GM23248 (cell line): ENCODE measurements at places on chromosomes 7 and 10.

GRCh38 chr10:76675951-76676587, 961.5 kb downstream of the KCNMA1 start:
- DNase-seq: peak; percentile 70

DNA sequence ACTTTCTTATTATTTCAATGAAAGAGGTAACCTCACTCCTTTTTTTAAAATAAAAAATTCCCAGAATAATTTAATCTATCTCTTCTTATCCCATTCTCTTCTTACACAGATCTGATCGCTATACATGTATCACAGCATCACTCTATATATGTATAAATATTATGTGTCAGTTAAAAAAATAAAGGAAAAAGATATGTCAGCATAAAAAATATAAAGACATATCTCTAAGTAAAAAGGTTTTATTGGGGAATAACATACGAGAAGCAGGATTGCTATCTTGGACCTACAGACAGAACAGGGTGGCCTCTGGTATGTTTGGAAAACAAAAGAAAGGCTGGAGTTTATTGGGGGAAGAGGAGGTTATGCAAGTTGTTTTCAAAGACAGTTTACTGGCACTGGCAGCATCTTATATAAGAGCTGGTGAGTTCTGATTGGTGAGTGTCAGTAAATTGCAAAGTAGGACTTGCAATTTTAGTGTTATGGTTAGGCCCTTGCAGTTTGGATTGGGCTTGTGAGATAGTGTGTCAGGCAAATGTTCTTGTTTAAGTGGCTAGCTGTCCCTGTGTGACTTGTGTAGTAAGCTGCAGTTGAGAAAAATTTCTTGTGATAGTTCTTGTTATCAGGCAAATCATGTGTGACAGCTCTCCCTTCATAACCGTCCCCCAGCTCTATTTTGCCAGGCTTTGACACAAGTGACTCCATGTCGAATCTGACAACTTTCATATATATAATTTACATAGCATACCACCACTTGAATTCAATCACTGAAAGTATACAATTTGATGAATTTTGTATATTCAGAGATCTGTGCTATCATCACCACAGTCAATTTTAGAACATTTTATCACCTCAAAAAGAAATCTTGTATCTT, 118.2 kb downstream of the HBP1 start:
- DNase-seq: no peak

GRCh38 chr7:79855172-79855571, 279.5 kb upstream of the GNAI1 start:
- DNase-seq: peak; percentile 10

DNA sequence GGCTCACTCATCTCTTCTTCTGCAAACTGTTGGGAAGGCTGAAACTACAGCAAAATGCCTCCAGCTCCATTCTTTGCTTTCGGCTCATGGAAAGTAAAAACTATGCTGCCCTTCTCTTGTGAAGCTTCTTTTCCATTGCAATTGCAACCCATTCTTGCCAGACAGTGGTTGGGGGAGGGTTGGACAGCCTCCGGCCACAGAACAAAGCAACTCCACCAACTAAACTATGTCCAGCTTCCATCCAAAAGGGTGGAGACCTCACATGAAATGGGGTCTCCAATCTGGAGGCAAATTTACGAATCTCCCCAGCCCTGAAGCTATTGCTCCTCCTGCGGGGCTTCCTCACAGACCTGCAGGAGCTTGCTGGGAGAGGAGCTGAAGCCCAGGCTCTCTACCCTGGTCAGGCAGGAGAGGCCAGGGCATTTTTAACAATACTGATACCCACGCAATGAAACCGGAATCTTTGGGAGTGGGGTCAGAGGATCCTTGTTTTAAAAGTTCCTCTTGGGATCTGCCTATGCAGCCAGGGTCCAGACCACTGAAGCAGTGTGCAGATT, 549 bp downstream of the GPNMB start:
- DNase-seq: no peak

GRCh38 chr10:6892864-6893263, 312.8 kb upstream of the PRKCQ start:
- DNase-seq: no peak

DNA sequence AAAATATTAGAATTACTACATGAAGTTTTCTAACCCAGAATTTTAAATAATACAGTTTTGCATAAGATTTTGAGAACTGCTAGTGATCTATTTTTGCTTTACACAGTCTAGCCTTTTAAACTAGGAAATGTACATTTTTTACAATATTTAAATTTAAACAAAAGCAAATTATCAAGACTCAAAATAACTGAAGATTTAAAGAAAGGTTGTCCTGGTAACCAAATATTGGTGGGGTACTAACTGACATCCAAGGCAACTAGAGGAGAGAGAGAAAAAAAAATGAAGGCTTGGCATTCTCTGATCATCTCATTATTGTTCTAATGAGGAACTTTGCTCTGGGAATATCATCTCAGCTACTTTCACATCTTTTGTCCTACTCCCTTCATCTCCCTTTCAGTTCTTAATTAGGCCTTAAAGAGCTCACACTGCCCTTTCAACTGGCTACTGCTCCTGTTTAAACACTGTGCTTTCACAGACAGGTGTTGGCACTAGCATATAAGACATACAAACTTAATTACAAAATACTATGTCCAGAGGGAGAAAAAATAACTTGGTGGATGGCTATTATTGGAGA, 33.7 kb downstream of the RAB11FIP2 start:
- no peak for DNase-seq

- DNase-seq: no peak
Measured at GRCh38 chr10:81995254-81995653, 120.3 kb downstream of the NRG3 start.

DNA sequence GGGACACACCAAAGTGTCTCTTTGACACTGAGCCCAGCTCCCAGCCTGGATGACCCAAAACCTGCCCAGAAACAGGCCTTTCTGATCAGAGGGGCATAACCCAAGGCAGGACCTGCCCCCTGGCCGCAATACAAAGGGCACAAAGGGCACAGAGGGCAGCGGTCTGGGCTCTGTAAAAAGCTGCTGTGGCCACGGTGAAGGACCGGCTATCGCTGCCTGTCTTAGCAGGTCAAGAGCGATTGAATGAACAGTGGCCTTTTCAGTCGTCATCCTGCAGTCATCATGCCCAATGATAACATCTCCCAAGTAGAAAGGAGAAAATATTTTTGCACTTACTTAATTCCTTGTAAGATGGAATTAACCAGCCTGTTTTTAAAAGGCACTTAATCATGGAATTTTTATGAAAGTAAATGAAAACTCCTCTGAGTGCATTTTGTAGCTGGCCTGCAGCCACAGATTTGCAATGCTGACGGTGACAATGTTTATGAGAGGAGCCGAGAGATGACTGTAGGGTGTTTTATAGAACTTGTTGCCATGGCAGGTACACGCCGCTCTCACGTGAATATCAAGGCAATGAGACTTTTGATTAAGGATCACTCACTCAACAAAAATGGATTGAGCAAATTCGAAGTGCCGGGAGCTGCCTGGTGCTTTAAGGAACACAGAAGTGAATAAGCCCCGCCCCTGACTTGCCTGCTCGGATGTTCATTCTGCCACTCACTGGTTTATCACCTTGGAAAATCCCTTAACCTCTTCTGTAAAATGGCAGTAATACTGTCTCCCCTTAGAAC, 47.3 kb upstream of the BHLHA15 start:
- DNase-seq: peak; percentile 2

GRCh38 chr7:148037044-148037443, 553.5 kb upstream of the C7orf33 start:
- DNase-seq: no peak

- DNase-seq: no peak
Measured at GRCh38 chr7:114662002-114662677, 247.5 kb downstream of the FOXP2 start.

DNA sequence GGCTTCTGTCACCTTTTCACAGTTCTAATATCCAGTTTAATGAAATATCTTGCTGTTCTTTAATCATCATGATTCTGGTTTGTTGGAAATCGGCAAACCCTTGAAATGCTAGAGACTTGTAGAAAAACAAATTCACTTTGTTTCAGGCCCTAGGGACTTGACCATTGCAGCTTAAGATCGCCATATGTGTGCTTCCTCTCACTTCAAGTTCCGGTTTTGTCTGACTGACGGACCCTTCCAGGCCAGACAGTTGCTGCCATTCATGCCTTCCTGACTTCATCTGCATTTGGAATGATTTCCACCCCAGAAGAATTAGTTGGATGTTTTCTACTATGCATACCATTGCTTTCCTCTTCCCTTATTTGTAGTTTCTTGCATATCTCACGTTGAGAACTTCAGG, 125.6 kb downstream of the CELF2 start:
- DNase-seq: no peak

DNA sequence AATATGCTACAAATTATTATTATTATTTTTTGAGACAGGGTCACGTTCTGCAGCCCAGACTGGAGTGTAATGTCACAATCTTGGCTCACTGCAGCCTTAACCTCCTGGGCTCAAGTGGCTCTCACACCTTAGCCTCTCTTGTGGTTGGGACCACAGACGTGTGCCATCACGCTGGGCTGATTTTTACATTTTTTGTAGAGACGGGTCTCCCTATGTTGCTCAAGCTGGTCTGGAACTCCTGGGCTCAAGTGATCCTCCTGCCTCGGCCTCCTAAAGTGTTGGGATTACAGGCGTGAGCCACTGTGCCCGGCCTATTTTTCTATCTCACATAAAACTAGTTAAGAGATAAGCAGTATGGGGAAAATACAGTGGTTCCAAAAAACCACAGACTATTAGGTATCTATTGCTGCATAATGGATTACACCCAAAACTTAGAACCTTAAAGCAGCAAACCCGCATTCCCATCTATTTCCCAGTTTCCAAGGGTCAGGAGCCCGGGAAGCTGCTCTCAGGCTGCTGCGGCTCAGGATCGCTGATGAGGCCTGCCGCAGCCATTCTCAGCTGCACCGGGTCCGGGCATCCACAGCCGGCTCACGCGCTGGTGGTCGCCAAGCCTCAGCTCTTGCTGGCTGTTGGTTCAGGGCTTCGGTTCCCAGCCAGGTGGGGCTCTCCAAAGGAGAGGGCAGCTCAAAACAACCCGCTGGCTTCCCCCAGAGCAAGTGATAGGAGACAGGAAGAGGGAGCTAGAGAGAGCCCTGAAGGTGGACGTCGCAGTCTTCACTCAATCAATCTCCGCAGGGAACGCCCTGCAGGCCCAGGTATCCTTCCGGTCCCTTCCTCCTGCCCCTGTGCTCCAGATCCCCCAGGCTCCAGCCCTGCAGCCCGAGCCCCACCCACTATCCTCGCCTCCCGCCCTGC, 128.2 kb downstream of the UBE2H start:
- no peak for DNase-seq

GRCh38 chr10:78712147-78712546, 356.6 kb upstream of the ZMIZ1 start:
- no peak for DNase-seq

DNA sequence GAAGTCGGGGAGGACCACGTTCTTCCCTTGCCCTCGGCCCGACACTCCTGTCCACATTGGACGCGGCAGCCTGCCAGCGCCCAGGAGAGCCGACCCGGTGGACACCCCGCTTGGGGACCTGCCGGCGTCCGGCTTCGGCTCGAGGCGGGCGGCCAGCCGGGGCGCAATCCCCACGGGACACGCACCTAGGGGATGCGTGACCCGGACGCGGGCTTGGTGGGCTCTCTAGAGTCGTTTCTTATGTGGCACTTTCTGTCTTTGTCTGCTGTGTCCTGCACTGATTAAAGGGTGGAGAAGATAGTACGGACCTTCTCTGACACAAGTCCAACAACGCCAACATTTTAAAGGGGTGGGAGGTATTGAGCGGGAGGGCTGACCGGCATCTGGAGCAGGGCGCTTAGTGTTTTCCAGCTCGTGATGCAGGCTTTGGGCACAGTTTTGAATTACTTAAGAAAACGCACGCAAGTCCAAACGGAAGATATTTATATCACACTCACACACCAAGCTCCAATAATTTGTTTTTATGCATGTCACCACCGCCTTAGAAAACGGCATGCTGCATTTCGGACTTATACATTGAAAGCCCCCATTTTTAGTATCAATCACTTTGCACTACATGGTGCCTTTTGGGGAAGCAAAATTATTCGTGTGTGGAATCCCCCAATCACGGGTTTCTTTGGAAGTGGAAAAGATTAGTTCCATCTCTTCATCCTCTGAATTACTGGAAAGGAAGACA, 3.9 kb upstream of the SPAG6 start:
- peak; percentile 69 for DNase-seq

GRCh38 chr10:70343312-70343711, 39.1 kb downstream of the LRRC20 start:
- no peak for DNase-seq

- DNase-seq: peak; percentile 61
Measured at GRCh38 chr10:112959207-112959838, 9.3 kb downstream of the TCF7L2 start.

GRCh38 chr7:138481447-138482380, 21.7 kb downstream of the TRIM24 start:
- no peak for DNase-seq

- no peak for DNase-seq
Measured at GRCh38 chr7:5381071-5381772, 42.4 kb downstream of the TNRC18 start.

DNA sequence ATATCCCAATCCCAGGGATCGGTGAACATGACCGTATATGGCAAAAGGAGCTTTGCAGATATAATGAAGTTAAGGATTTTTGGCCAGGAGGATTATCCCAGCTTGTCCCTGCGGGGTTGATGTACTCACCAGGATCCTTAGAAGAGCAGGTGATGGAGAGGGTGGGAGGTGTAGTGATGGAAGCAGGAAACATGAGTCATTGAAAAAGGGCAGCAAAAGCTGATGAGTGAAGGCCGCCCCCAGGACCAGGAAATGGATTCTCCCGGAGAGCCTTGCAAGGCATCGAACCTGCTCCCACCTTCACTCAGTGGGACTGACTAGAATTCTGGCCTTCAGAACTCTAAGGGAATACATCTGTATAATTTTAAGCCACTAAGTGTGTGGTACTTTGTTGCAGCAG, 5.2 kb upstream of the NUPR2 start:
- DNase-seq: no peak

- peak; percentile 30 for DNase-seq
Measured at GRCh38 chr7:151686016-151686766, 166.5 kb upstream of the RHEB start.

- no peak for DNase-seq
Measured at GRCh38 chr10:73408978-73409521, 4.8 kb downstream of the ANXA7 start.

DNA sequence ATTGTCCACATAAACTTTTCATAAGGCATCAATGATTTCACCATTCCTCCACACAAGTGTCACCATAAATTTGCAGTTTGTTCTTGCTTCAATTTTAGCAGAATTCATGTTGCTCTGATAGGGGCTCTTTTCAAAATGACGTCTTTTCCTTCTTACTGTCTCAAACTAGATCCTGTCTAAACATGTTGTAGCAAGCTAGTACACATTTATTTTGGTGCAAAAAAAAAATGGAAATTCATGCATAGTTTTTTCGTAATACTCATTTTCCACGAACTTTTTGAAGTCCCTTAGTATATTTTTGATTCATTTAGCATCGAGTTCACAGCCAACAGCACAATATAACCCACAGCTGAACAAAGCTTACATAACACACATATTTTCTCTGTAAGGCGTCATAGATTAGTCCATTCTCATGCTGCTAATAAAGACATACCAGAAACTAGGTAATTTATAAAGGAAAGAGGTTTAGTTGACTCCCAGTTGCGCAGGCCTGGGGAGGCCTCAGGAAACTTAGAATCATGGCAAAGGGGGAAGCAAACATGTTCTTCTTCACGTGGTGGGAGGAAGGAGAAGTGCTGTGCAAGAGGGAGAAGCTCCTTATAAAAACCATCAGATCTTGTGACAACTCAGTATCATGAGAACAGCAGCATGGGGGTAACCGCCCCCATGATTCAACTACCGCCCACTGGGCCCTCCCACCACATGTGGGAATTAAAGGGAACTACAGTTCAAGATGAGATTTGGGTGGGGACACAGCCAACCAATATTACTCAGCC, 301.5 kb downstream of the CCDC3 start:
- peak; percentile 4 for DNase-seq
